ENCODE measurements at places on chromosomes 6 and 20.

GRCh38 chr20:1983301-1983700 is 10.6 kb downstream of the PDYN start:
- no peak for DNase-seq

GRCh38 chr6:4474810-4475209 is 301.4 kb upstream of the CDYL start:
- DNase-seq: no peak

- DNase-seq: no peak
These were observed 151.4 kb downstream of the INSM1 start for GRCh38 chr20:20519269-20519668.

GRCh38 chr20:37531856-37532255 is 4.2 kb upstream of the BLCAP start:
- no peak for DNase-seq

DNA sequence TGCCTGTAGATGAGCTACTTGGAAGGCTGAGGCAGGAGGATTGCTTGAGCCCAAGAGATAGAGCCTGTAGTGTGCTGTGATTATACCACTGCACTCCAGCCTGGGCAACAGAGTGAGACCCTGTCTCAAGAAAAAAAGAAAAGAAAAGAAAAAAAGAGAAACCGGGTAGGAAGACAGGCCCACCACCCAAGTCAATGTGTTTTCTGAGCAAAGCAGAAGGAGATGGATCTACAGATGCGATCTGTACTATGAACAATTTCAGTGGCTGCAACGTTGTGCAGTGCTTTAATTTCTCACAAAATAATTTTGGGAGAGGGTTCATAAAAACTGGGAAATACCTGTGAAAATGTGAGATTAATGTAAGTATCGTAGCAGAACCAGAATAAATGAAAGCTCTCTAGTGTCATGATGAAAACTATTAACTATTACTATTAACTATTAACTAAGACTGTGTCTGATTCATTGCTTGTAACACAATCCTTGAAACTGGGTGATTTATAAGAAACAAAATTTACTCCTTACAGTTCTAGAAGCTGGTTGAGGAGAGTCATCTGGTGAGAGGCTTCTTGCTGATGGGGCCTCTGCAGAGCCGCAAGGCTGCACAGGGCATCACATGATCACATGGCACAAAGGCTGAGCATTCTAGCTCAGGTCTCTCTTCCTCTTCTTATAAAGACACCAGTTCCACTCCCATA is 233.1 kb upstream of the ZNF217 start:
- DNase-seq: no peak

DNA sequence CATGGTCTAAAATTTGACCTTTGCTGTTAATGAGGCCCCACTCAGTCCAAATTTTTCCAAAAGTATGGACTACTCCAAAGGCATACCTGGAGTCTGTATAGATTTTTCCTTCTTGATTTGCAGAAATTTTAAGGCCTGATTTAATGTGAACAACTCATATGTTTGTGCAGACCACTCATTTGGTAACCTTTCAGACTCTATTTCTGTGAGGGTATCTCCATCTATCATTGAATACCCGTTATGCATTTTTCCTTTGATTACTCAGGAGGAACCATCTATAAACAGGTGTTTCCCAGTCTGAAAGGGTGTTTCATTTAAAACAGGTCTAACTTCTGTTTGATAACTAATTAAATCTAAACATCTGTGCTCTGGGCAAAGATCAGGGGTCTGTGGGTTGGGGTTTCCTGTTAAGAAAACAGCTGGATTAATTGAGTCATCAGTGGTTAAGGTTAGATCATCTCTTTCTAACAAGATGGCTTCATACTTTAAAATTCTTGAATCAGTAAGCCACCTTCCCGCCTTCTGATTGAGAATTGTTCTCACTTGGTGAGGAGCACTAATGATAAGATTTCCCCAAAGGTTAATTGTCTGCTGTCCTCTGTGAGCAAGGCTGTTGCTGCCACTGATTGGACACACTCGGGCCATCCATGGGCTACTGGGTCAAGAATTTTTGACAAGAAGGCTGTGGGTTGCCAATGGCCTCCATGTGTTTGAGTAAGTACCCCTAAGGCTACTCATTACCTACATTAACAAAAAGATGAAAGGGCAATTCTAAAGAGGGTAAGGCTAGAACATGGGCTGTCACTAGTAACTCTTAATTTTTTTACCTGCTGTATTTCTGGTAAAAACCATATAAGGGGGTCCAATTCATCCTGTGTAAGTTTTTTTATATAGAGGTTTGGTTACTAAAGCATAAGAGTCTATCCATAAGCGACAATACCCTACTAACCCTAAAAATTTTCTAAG is 24.1 kb downstream of the HLA-B start:
- DNase-seq: no peak
